ENCODE measurements at places on chromosomes 3 and 15.

DNA sequence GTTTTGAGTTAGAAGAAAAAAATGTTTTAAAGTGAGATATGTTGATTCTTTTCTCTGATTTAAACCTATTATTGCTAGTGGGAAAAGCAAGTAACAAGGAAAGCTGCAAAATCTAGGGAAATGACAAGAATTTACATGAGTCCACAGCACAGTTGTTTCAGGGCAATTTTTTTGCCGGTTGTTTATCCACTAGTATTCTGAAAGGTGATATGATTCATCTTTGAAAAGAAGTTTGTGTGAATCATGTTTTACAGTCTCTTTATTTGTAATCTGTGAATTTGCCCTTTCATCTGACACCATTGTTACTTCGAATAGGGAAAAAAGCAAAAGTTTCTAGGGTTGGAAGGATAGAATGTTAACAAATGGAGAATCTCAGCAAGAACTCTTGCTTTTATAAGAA lies 894.7 kb downstream of the OTOL1 start:
- no peak for DNase-seq

GRCh38 chr15:80977627-80978036 lies 12.0 kb downstream of the MESD start:
- DNase-seq, result no peak

GRCh38 chr3:39264053-39264452 lies 15.8 kb downstream of the CX3CR1 start:
- no peak for DNase-seq

DNA sequence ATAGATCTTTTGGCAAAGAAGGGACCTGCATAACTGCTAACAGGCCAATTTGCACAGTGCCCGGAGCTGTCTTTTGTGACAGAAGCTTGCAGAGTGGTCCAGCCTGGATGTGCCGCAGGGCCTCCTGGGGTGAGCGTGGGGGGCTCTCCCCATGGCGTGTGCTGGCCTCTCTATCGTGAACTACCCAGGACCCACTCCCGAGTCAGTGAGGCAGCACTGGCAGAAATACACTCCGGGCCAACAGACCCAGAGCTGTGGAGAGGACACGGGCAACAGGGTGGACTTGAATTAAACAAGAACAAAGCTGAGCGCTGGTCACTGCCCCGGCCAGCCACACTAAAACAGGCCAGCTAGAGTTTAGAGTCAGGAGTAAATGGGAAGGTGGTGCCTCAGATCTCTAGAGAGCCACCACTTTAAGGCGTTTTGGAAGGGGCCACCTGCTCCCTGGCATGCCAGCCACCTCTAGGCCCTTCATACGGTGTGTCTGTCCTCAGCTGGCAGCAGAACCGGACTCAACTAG lies 152.1 kb downstream of the KLF13 start:
- no peak for DNase-seq

DNA sequence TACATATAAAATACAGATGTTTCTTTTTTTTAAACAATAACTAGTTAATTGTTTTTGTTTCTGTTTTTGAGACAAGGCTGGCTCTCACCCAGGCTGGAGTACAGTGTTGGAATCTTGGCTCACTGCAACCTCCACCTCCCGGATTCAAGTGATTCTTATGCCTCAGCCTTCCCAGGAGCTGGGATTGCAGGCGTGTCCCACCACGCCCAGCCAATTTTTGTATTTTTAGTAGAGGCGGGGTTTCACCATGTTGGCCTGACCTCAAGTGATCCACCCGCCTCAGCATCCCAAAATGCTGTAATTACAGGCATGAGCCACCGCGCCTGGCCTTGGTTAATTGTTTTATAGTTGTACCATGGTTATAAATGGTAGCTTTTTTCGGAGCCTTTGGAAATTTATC lies 72.3 kb downstream of the PIAS1 start:
- DNase-seq, result no peak

- DNase-seq, result no peak
These were observed 25.3 kb upstream of the TGFBR2 start for GRCh38 chr3:30581067-30581585.

GRCh38 chr3:155495387-155495786 lies 201.9 kb upstream of the STRIT1 start:
- DNase-seq, result no peak

DNA sequence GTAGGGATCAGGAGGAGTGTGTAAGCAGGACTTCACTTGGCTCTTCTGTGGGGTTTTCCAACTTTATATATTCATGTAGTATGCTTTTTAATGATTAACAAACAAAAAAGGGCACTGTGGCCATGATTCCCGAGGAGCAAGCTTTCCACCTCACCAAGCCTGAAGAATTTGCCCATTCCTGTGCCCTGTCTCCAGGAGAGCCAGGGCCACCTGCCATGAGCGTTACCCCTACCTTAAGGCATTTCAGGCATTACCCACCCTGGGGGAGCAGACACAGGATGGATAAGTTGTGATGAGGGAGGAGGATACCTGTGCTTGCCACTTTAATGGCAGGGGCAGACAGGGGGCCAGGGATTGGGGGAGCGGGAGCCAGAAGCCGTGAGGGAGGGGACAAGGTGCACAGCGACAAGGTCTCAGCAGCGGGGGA lies 3.0 kb downstream of the TRPM1 start:
- DNase-seq, result no peak

GRCh38 chr15:80967991-80968510 lies 21.6 kb downstream of the MESD start:
- no peak for DNase-seq

DNA sequence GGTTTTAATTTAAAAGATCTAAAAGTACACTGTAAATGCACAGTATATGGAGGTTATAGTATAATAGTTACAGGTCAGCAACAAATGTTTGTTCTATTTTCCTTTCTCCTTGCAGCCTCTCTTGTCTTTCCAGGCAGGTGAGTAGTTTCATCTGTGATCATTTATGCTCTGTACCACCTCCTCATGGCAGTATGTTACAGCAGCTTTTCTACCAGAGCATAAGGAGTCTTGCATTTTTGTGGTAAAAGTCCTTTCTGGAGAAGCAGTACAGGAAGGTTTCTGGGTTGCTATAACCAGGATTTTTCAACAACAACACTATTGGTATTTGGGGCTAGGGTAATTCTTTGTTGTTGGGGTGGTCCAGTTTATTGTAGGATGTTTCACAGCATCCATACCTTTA lies 59.5 kb downstream of the ZNF609 start:
- no peak for DNase-seq

DNA sequence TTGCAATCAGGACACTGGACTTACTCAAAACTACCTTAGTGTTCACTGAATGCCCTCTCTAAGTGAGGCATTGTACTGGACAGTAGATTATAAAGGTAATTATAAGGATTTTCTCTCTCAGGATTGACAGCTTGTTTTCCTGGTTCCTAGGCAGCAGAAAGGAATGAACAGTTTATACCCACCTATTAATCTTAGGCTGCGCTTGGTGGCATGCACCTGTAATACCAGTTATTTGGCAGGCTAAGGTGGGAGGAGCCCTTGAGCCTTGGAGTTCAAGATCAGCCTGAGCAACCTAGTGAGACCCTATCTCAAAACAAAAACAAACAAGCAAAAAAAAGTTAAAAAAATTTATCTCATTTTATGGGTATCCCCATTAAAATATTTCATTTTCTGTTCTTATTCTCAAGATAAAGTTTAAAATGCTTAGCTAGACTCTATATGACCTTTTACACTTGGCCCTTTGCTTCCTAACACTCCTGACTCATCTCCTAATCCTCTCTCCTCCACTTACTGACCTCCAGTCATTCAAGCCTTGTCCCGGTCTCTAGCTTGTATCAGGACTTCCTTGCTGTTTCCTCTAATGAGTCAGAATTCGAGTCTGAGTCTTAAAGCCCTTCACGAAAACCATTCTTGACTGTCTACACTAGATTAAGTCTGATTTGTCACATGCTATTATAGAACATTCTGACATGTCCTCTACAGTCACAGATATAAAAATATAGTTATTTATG lies 348.6 kb downstream of the NLGN1 start:
- DNase-seq, result no peak

- DNase-seq, result no peak
These were observed 410 bp downstream of the LRRC49 start for GRCh38 chr15:70892912-70893560.

DNA sequence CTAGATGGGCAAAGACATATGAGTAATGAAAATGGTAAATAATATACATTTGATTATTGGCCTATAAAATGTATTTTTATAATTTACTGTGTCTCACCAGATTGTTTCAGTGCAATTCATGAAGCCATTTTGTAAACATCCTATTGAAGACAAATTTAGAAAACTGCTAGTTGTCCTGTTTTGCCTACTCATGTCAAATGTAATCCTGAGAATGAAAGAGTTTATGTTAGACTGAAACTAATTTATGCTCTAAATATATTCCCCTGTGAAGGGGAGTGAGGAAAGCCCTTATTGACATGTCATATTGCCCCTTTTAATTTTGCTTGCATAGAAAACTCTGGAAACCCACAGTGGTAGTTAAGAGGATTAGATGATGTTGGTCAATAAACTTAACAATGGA lies 610.0 kb downstream of the NAALADL2 start:
- no peak for DNase-seq

DNA sequence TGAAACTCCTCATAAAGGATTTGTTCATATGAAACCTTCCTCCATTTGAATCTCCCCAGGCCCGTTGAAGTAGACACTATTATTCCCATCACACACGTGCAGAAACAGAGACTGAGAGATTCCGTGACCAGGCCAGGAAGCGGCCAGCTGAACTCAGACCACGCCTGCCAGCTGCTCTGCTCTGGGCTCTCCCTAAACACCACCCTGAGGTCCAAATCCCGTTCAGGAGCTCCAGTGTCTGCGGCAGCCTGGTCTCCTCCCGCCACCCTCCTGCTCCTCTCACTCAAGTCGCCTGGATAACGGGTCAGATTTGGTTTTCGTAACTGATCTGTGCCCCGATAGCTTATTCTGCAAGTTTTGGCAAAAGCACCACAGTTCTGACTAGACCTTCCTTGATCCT lies 53.6 kb upstream of the SNRPA1 start:
- DNase-seq, result no peak

DNA sequence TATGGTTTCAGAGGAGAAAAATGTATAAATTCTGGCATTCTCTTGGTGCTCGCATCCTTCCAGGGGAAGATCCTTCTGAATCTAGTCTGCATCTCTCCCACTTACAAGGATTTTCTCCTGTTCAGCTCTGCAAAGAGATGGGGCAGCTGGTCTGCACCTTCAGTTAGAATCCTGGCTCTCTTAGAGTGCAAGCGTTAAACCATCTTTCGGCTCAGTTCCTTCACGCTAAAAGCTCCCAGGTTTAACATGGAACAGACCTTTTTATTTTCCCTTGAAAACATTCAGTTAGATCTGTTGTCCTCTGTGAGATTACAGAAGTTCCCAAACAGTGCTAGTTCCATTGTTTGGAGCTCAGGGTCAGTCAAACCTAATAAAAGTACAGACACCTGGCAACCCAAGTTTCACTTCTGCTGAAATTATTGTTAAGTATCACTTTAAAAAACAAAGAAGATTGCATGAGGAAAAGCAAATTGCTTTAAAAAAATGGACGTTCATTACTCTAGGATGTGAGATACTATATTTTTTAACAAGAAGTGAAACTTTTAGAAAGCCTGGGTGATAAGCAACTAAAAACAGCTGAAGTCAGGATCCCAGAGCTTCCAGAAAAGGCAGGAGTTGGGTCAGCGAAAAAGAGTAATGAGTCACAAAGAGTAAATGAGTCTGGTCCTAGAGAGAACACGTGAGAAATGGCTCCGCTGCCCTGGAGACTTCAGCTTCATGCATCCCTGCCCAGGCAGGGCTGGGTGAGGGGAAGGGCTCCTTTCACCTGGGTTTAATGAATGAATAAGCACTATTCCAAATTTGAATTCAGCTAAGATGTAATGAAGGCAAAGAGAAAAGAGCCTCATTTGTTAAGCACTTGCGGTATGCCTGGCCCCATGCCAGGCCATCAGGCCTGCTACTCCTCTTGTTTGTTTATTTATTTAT lies 63.3 kb downstream of the ABTB1 start:
- DNase-seq, result no peak

- DNase-seq, result no peak
These were observed 7.8 kb upstream of the GPR171 start for GRCh38 chr3:151210676-151211381.

- no peak for DNase-seq
These were observed 8.3 kb downstream of the B3GALNT1 start for GRCh38 chr3:161096771-161097367.

DNA sequence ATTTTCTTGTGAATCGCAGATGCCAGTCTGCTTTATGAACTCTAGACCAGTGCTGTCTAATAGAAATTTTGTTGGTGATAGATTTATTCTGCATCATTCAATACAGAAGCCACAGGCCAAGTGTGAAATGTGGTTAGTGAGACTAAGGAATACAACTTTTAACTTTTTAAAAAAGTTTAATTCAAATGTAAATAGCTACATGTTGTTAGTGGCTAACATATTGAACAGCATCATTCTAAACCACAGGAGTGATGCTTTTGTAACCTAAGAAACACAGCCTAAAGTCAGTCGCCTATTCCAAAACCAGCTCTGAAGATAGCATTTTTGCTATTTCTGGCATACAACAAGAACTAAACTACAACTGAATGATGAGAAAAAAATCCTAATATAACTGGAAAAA lies 164.8 kb upstream of the CBLB start:
- no peak for DNase-seq

- no peak for DNase-seq
These were observed 8.1 kb upstream of the SIN3A start for GRCh38 chr15:75459581-75459980.

DNA sequence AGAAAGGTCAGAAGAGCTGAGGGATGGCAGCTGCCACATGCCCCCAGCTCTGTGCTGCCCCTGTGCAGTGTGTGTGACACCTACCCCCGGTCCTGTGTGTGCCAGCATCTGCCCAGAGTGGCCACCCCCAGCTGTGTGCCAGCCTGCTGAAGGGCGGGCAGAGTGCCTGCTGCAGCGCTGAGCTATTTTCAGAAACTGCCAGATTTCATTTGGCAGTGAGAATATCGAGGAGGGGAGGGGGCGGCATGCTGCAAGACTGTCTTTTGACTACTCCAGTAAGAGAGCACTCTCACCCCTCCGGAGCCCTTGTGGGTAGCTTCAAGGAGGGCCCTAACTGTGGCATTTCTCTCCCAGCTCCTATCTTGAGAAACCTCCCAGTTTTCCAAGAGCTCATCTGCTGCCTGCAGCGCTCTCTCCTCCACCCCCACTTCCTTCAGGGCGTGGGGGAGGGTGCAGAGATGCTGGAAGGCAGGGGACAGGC lies 25.2 kb upstream of the DOCK3 start:
- DNase-seq, result no peak

DNA sequence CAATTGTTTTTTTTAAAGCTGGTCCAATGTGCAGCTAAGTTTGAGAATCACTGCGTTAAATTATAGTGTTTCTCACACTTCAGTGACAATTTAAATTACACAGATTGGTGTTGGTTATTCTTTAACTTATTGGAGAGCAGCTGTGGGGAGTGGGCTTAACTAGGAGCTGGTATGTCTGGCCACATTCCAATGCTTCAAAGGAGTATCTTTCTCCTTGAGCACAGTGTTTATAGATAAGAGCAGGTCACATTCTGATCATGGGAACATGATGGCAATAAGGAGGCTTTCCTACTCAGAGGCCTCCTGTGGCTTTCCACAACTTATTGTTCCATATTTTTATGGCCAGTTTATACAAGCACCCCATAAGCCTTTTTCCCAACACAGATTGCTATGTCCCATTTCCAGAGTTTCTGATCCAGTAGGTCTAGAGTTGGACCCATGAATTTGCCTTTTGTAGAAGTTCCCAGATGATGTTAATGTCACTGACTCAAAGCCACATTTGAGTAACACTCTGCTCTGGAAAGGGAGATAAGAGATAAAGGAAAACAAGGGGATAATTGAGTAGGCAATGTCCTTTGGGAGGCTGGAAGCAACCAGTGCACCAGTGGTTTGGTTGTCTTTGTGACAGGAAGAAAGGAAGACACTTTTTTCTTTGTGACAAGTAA lies 33.0 kb upstream of the PLSCR4 start:
- DNase-seq, result no peak
